Amygdala (tissue), 56 donors: ENCODE measurements at places on chromosomes 12 and 14.

- no peak for DNase-seq
These were observed 7.5 kb upstream of the BAZ2A start for GRCh38 chr12:56637621-56638020.

GRCh38 chr12:58633479-58633878, 286.8 kb downstream of the LRIG3 start:
- DNase-seq, result no peak

GRCh38 chr12:56661979-56662638, 16.3 kb upstream of the ATP5F1B start:
- no peak for DNase-seq

GRCh38 chr12:80509781-80510556, 65.9 kb downstream of the PTPRQ start:
- no peak for DNase-seq
